ENCODE measurements at places on chromosomes 4 and X.

- DNase-seq: peak; percentile 28
Observed at GRCh38 chr4:15004739-15005301, 2.5 kb downstream of the CPEB2 start.

GRCh38 chr4:54971474-54971950 lies 153.9 kb downstream of the KDR start:
- DNase-seq: no peak

- DNase-seq: no peak
Observed at GRCh38 chrX:17587366-17587765, 149.9 kb upstream of the SCML1 start.

DNA sequence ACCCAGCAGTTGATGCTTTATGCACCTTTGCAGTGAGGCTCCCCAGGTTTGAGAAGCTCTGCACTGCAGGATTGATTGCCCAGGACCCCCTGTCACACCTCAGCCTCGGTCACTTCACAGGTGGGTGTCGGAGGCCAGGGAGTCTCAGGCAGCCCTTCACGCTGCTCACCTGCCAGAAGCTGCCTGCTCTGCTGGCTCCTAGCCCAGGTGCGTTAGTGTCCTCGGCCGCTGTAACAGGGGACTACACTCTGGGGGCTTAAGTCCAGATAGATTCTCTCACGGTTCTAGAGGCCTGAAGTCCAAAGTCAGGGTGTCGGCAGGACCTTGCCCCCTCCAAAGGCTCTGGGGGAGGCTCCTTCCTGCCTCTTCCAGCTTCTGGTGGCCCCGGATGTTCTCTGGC lies 79.9 kb downstream of the CPZ start:
- DNase-seq: no peak

GRCh38 chr4:112063260-112063659 lies 82.0 kb upstream of the FAM241A start:
- no peak for DNase-seq

DNA sequence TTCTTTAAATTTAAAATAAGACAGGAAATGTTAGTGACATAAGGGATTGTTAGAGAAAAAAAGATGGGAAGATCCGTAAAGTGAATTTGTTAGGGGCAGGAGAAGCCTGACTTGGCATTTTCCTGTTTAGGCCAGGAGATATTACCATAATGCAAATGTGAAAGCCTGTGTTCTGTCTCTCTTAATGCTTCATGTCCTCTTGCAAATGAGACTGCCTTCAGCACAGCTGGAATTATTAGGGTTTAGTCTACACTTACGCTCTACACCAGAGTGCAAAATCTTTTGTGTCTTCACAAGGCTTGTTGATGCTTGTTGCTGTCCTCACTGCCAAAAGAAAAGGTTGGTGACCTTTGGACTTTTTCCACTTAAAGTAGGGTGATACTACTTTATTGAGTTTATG lies 56.8 kb downstream of the JADE1 start:
- no peak for DNase-seq

DNA sequence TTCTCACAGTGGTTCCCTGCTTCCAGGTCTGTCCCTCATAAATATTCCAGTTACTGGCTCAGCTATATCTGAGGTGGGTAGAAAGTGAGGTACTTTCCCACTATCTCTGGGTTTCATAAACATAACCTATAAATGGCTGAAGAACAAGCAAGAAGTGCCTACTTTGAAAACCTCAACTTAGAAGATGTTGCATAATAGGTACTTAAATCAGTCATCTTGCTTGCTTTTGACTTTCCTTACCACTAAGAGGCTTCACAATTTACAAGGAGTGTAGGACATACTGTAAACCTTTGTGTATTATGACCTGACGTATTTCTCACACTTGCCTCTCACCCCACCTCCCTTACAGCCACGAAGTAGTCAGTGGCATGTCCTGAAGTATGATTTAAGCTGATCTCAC lies 145.9 kb downstream of the PCDH19 start:
- DNase-seq: no peak

Data from stimulated activated CD4-positive, alpha-beta T cell treated with anti-CD3 and anti-CD28 coated beads, Interleukin-2, amount 100 ng/mL, for 48 hours (primary cell).